ENCODE measurements at places on chromosomes 7 and 10. TPM values are rescaled to one million over a fixed set of nuclear protein-coding genes. Genes with fewer than 3 reads are reported as not detected.

The PANK1 gene
- total RNA-seq = 2.6 TPM

The SDHAF3 gene
- total RNA-seq = 11.8 TPM

The ARHGAP22 gene
- 8.8 TPM for total RNA-seq

The SPDYE9 gene
- total RNA-seq = not detected

The AKR1B1 gene
- total RNA-seq = 124 TPM

The NKX1-2 gene
- total RNA-seq = not detected

The SHTN1 gene
- 21.1 TPM for total RNA-seq

The LCOR gene
- 40.7 TPM for total RNA-seq

The MYH16 gene
- not detected for total RNA-seq

The CLEC2L gene
- not detected for total RNA-seq

The LRGUK gene
- 0.87 TPM for total RNA-seq

The ARHGAP19 gene
- 7.9 TPM for total RNA-seq

The HMX3 gene
- total RNA-seq = not detected

The OR6V1 gene
- total RNA-seq = not detected

The PTPRN2 gene
- total RNA-seq = 2.6 TPM

The SPAG6 gene
- 0.51 TPM for total RNA-seq

The SORBS1 gene
- total RNA-seq = 854 TPM

The RAMP3 gene
- 49.2 TPM for total RNA-seq

The SNCG gene
- total RNA-seq = 265 TPM

The CNOT4 gene
- 25.0 TPM for total RNA-seq

The NUTM2D gene
- 2.1 TPM for total RNA-seq

The SLC26A5 gene
- total RNA-seq = 0.19 TPM
